ENCODE measurements at places on chromosomes 3 and 15.

GRCh38 chr3:124336067-124336656 lies 344.2 kb upstream of the ROPN1 start:
- no peak for DNase-seq

DNA sequence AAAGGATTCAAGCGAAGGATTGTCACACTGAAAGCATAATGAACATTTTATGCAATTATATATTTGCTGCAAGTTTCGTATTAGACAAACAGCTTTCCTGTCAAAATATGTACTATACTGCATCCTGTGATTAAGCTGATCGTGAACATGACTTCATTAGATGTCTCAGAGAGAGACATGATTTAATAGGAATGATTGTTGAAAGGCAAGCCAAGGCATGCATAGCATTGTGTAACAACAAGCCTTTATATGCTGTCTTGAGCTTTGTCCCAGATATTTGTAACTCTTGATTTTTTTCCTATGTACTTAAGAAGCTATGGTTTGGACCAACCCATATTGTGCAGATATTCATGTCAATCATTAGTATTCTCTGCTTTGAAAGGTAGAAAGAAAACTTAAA lies 309.1 kb downstream of the KCNH8 start:
- no peak for DNase-seq

DNA sequence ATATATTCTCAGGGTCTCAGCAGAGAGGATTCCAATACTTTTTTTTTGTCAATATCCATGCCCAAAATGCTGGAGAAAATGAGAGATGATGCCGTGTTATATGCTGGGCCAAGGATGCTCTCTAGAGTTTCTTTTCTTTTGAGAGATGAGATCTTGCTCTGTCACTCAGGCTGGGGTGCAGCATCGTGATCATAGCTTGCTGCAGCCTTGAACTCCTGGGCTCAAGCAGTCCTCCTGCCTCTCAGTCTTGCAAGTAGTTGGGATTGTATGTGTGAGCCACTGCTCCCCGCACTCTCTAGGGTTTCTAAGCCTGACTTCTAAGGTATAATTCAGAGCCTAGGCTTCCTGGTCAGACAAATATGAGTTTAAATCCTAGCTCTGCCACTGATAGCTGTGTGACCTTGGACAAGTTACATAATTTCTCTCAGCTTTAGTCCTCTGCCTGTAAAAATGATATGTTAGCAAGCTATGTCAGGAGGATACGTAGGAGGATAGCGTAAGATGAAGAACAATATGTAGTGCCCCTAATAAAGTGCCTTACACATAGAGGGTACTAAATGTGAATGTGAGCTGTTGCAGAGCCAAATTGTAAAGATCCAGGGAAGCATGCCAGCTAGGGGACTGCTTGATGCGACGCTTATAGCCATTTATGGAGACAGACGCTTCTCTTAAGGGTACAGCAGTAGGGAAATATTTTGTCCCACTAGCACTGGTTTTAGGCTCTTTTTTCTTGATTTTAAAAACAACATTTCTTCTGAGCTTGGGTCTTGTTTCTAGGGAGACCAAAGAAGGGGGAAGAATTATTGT lies 7.4 kb downstream of the STARD9 start:
- no peak for DNase-seq

GRCh38 chr3:20742903-20743552 lies 557.0 kb upstream of the SGO1 start:
- DNase-seq: no peak

GRCh38 chr15:77251662-77252061 lies 168.2 kb downstream of the PEAK1 start:
- DNase-seq: peak; percentile 45

Measured in fibroblast of upper back skin (primary cell).